OCI-LY7 (cell line): ENCODE measurements at places on chromosomes 13 and 19. TPM values are rescaled to one million over a fixed set of nuclear protein-coding genes. Genes with fewer than 3 reads are reported as not detected.

The ZNF829 gene
- total RNA-seq = not detected in 2 replicates

The FGF9 gene
- total RNA-seq = 11.4 and 14.4 TPM in 2 replicates

- DNase-seq = no peak
These were observed 29.4 kb downstream of the DNAJC3 start for GRCh38 chr13:95706356-95706755.

GRCh38 chr19:10388957-10389356, 8.6 kb upstream of the TYK2 start:
- peak; percentile 79 for DNase-seq
